Daoy (cell line): ENCODE measurements at places on chromosomes 4 and X. TPM values are rescaled to one million over a fixed set of nuclear protein-coding genes. Genes with fewer than 3 reads are reported as not detected.

The DGKK gene
- 0.11 TPM in 1 of 2 replicates, not detected in the other for total RNA-seq

The RAB9B gene
- total RNA-seq, result 0.92 and 0.97 TPM in 2 replicates

The GLOD5 gene
- total RNA-seq, result not detected in 2 replicates

The HNRNPH2 gene
- 49.1 and 50.6 TPM in 2 replicates for total RNA-seq

The AVPR2 gene
- 1.1 TPM in 1 of 2 replicates, not detected in the other for total RNA-seq

- DNase-seq, result no peak
Measured at GRCh38 chr4:80387390-80388283, 52.1 kb downstream of the CFAP299 start.

- DNase-seq, result peak; percentile 43
Measured at GRCh38 chr4:924107-925096, 7.7 kb downstream of the GAK start.

DNA sequence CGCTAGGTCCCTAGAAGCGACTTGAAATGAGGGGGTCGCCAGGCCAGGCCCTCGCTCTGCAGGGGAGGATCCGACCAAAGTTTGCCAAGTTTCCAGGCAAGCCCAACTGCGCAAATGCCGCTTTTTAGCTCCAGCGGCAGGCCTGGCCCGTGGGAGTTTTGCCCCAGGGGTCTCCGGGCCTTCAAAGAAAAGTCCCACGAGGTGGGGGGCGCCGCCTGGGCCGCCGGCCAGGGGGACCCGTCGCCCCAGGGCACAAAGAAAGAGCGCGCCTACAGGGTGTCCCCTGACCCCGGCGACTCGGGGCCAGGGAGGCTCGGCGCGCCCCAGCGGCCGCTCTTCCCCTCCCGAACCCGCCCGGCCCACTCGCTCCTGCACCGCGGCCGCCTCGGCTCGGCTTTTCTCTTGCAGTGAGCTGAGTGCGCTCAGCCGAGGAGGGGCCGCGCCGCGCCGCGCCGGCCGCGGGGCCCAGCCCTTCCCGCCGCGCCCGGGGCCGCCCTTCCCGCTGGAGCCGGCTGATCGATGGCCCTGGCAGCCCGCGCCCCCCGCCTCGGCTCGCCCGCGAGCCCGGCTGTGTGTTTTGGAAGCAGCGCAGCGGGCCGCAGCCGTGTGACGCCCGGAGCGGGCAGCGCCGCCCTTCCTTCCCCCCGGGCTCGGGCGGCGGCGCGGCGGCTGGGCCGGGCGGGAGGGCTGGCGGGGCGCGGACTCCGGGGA is 754 bp upstream of the KLF3 start:
- DNase-seq, result peak; percentile 24

DNA sequence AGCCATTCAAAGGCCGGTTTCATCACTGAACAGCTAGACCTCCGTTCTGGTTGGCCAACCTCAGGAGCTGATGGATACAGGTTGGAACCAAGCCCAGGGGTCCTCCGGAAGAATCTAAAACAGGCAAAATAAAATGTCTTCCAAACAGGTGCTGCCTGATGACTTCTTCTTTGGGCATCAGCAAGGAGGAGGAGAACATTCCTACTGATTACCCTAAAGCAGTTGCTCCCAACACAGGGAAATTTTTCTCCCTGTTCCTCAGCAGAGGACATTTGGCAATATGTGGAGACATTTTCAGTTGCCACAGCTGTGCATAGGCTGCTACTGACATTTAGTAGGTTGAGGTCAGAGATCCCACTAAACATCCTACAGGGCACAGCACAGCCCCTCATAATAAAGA is 319.3 kb upstream of the PPARGC1A start:
- DNase-seq, result no peak

DNA sequence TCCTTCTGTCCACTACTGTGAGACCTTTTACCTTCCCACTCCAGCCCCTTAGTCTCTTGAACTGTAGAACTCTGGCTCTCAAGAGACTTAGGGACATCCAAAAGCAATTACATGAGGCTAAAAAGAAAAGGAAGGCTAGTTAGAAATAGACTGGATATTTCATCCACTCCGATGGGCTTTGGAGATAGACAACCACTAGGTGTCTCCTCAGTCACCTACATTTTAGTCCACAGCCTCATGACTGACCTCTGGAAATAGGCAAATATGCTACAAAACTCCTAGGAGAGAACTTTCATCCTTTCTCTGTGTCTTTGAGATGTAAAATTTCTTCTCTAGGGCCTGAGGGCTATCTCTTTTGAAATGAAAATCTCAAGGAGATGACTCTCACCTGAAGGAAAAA is 45.1 kb upstream of the LAMP2 start:
- DNase-seq, result peak; percentile 7

DNA sequence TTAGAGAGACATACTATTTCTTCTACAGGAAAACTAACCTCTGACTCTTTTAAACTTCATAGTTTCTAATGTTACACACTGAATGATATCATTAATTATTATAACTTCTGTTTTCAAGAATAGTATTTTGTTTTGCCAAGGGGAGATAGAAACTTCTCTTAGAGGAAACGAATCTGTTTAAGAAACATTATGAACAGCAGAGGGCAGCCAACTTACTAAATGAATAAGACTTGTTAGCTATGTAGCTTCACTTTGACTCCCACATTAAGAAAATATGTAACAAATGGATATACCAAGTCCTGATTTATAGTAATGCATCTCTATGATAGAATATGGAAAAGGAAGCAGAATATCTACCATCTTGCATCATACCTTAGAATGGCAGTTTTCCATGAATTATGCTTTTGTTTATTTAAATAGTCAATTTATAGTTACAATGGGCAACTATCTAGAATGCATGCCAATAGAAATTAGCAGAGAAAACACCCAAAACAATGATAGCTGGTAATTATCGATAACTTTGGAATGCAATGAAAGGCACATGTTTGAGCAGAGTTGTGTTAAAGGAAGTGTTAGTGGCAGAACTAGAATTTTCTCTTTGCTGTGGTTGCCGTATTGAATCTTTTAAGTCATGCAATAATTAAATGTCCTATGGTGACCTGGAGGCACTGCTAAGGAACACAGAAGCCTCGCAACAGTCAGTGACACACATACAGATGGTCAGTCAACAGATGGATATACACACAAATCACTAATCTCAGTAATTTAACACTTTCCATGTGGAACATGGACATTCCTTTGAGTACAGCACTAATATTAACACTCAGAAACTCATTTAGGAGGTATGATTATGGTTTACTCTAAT is 105.7 kb upstream of the PDLIM3 start:
- peak; percentile 5 for DNase-seq

- no peak for DNase-seq
Measured at GRCh38 chrX:71657267-71657666, 10.1 kb upstream of the LOC101059915 start.

- DNase-seq, result no peak
Measured at GRCh38 chrX:16042980-16043379, 80.4 kb upstream of the GRPR start.

- DNase-seq, result no peak
Measured at GRCh38 chrX:123036401-123036800, 147.7 kb upstream of the GRIA3 start.

DNA sequence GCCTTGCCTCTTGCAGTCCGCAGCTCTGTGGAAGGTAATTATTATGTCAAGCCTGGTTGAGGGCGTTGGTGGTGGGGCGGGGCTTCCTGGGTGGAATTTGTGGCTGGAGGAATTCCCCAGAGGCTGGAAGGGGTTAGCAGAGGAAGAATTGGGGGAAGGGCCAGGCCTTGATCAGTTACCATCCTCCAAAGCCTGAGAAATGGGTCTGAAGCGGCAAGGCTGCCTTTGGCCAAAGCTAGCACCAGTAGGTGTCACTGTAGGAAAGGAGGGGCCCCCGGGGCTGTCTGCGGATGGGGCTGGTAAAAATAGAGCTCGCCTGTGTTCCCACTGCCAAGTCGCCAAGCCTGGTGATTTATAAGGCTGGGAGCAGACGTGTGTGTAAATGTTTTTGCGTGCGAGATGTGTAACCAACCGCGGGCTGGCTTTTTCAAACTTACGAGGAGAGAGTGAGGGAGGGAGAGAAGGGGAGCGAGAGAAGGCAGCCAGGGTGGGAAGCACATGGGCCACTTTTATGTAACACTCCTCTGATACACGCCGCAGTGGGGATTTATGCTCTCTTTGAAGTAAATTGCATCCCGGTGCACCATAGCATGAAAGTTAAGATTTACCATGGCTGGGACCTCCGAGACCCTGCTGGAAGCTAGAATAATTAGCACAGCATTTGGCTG is 367.0 kb downstream of the BCOR start:
- DNase-seq, result peak; percentile 89

- DNase-seq, result no peak
Measured at GRCh38 chr4:106165351-106166010, 150.5 kb downstream of the TBCK start.

GRCh38 chr4:8045909-8046308 is 106.2 kb upstream of the AFAP1 start:
- no peak for DNase-seq

DNA sequence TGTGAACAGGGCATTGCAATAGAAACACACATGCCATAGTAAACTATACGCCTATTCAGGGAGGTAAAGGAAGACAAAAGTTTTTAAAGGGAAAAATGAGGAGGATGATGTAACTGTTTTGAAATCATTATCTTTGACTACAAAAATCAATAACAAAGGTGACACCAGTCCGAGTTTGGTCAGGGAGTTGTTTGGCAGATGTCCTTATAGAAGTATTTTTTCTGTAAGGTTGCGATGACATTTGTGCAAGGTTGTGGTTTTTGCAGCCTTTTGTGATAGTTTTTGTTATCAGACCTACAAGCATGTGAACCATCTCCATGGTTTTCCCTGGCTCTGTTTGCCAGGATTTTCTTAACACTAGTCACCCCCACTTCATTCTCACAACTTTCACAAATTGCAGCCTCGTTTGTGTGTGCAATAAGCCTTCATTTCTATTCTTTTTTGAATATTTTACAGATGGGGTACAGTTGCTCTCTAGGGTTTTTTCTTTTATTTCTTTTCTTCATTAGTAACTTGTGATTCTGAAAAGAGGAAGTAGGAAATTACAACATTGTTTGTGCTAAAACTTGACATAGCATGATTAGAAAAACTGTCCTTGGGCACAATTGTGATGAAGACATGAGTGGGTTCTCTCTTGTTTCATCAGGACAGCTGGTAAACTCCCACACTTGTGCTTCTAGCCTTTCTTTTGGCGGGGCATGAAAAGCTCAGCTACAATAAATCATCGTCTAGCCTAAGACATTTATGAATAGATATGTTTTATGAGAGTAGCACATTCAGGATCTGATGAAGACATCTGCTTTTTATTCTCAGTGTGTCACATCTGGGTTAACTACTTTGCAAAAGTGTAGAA is 60.2 kb upstream of the PNPLA4 start:
- no peak for DNase-seq

- DNase-seq, result no peak
Measured at GRCh38 chr4:16909281-16909680, 10.8 kb upstream of the LDB2 start.

DNA sequence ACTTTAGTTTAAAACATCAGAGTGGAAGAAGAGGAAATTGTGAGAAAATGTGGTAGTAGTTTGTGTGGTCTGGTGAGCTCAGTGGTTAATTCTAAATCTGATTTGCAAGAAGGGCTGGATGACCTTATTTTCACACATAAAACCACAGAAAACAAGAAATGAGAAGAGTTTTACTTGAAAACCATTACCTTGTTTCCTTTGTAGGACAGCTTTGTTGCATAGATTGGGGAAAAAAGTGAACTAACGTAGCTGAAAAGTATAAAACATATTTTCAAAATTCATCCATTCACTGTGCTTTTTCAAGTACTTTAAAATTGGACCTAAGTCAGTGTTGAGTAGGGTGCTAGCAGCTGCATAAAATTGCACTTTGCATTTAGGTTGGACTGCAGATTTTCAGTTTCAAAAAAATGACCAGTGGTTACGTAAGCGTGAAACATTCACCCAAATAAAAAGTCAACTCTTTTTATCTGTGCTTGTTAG is 211.3 kb downstream of the ARHGAP10 start:
- no peak for DNase-seq

DNA sequence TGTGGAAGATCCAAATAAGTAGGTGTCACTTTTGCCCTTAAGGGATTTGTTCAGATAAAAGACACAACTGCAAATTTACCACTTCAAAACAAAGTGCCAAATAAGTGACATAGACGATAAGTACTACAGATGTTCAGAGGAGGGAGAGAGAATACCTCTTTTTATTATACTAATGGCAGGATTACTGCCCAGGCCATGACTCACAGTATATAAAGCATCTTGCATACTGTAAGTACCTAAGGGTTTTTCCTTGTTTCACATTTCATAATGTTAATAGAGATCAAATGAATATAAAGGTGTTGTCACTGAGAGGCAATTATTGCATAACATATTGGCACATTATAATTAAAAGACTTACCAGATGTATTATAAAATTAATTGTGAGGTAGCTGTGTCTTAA is 46.4 kb downstream of the PTPN13 start:
- no peak for DNase-seq
